ENCODE measurements at places on chromosomes 1 and 21. TPM values are rescaled to one million over a fixed set of nuclear protein-coding genes. Genes with fewer than 3 reads are reported as not detected.

Gene MATN1
- total RNA-seq = not detected

Gene HSD3B1
- total RNA-seq = not detected

Gene LCE1E
- not detected for total RNA-seq

Gene SMIM11
- total RNA-seq = 13.5 TPM

Gene RGS1
- total RNA-seq = not detected

Gene SPRR2F
- not detected for total RNA-seq

Gene MEX3A
- 1.2 TPM for total RNA-seq

Gene VASH2
- total RNA-seq = 0.26 TPM

Gene DYRK3
- 28.2 TPM for total RNA-seq

Gene XCL2
- not detected for total RNA-seq

Gene PRMT6
- total RNA-seq = 14.4 TPM

Gene SYNC
- total RNA-seq = 44.2 TPM

Gene GPR37L1
- not detected for total RNA-seq

Gene SLFNL1
- total RNA-seq = 0.46 TPM

Gene CD164L2
- total RNA-seq = not detected

Gene CFHR1
- total RNA-seq = 1.6 TPM

Gene ANGPTL1
- 16.4 TPM for total RNA-seq

Gene MRPL37
- total RNA-seq = 49.0 TPM

Gene FCRL5
- total RNA-seq = not detected

Gene SLC25A34
- total RNA-seq = 0.73 TPM

Gene NCAM2
- total RNA-seq = 9.1 TPM

Gene OR2T33
- not detected for total RNA-seq

Gene SPRR3
- not detected for total RNA-seq

Gene SV2A
- 27.3 TPM for total RNA-seq

Gene CYP4A11
- total RNA-seq = not detected

Gene SPRR4
- not detected for total RNA-seq

Gene CHIA
- total RNA-seq = not detected

Gene LCE2C
- not detected for total RNA-seq

Gene FOXD3
- total RNA-seq = not detected

Gene SEMA6C
- total RNA-seq = 2.0 TPM

Gene SLAMF7
- not detected for total RNA-seq

Gene FAM163A
- total RNA-seq = not detected

Gene SAMSN1
- total RNA-seq = 0.10 TPM

Gene RSPH1
- not detected for total RNA-seq
